ENCODE measurements at places on chromosomes 11 and 22.

DNA sequence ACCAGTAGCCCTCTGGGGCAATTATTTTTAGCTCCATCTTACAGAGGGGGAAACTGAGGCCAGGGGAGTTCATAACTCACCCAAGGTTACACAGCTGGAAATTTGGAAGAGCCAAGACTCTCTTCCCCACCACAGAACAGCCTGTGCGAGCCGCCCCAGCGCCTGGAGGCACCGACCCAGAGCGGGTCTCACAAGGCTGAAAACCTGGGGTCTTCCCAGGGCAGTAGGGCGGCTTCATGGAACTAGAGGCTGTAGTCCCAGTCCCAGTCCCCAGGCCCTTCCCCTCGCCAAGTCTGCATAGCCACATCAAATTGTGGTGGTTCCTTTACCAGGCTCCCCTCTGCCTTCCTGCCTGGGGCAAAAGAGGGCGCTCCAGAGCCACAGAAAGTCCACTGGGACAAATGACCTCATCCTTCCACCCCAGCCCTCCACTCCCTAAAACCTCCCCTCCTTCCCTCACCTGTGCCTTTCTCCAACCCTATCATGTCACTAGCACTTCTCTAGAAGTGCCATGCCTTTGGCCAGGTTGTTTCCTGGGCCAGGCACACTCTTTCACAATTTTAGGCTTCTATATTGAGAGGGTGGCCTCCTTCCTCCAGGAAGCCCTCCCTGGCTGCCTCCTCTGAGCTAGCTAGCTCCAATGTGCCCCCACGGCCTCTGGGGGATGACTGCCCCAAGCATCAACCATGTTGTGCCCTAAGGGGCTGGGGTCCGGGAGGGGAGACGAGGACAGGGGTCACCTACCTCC is 15.2 kb upstream of the CDC42EP1 start:
- DNase-seq: no peak

DNA sequence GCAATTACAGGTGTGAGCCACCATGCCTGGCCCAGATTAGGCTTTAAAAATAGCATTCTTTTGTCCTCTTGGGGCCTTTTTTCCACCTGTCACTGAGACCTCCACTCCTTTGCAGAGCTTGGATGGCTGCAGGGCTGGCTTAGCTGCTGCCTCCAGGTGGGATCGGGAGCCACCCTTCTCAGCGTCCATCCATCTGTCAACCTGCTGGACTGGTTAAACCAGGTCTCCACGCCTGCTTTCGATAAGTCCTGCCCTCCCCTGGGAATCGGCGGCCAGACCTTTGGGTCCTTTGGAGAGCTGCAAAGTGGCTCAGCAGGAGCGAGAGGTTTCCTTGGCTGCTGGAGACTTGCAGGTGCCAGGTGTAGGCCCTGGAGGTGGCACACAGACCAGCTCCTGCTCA is 23.4 kb upstream of the GRAMD4 start:
- no peak for DNase-seq

GRCh38 chr11:67160872-67161783 is 42.1 kb downstream of the KDM2A start:
- no peak for DNase-seq

DNA sequence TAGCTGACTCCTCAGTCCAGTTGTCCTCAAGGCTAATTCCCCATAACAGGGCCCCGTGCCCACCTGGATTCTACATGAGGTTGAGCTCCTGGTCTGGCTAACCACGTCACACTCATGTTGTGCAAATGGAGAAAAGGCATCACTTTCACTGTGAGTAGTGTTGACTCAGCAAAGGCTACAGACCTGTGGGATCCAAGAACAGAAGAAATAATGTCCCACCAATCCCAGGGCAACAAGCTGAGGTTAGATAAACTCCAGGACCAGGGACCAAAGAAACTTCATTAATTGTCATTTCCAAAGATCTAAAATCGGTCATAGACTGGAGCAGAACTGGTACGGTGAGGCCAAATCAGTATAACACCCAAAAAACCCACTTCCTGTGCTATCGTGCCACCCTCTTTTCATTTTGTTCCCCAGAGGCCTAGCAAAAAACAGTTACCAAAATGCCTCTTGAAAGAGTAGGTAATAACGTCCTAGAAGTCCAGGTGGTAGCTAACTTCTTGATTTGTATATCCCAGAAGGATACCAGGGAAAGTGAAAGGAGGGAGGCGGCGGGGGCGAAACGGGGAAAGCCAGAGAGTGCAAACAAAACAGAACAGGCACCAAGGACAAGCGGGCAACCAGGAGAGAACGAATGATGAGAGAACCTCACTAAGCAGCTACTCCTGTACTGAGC is 1.4 kb downstream of the PCSK7 start:
- DNase-seq: peak; percentile 41

- no peak for DNase-seq
Observed at GRCh38 chr11:67302571-67303131, 679 bp upstream of the SSH3 start.

- DNase-seq: no peak
Observed at GRCh38 chr11:122140500-122140899, 24.5 kb upstream of the BLID start.

DNA sequence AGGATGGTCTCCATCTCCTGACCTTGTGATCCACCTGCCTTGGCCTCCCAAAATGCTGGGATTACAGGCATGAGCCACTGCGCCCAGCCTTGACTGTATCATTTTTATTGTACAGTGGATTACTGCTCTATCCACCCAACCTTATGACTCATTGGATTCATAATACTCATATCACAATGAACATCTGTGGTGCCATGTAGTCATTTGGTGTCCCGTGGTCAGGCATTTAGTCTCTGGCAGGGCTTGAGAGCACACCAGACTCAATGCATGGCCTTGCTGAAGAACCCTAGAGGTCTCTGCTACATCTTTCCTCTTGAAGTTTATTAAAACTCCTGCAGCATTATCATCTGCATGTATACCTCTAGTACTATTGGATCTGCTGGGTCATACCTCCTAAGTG is 98.0 kb upstream of the LDLRAD3 start:
- no peak for DNase-seq

DNA sequence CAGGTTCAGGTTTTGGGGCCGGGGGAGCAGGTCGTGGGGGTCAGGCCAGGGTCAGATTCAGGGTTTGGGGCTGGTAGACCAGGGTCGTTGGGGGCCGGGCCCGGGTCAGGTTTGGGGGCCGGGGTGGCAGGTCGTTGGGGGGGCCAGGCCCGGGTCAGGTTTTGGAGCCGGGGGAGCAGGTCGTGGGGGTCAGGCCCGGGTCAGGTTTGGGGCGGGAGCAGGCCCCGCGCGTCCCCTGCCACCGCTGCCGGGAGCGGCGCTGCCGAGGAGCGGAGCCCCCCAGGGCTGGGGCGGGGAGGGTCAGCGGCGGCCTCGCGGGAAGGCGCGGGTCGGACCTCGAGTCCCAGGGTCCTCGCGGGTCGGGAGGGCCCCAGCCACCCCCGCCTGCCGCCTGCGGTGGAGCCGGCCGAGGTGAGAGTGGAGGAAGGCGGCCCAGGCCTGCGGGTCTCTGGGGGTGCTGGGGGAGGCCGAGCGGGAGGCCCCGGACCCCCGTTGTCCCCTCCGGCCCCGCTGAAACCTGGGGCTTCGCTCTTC is 535 bp downstream of the TRABD start:
- no peak for DNase-seq

GRCh38 chr11:118491041-118491440 is 36.2 kb upstream of the TTC36 start:
- DNase-seq: no peak

GRCh38 chr11:68910965-68911364 is 7.3 kb downstream of the IGHMBP2 start:
- DNase-seq: no peak

GRCh38 chr11:117984476-117984875 is 1.7 kb upstream of the IL10RA start:
- no peak for DNase-seq

- DNase-seq: no peak
Observed at GRCh38 chr11:105137286-105137685, 2.3 kb downstream of the CARD18 start.

- DNase-seq: no peak
Observed at GRCh38 chr22:37256075-37256726, 12.1 kb upstream of the RAC2 start.
